Eye (tissue), 1 donor: ENCODE measurements at places on chromosomes 5 and 9.

- DNase-seq: peak; percentile 46
These were observed 928 bp downstream of the HACD4 start for GRCh38 chr9:21030389-21031035.

DNA sequence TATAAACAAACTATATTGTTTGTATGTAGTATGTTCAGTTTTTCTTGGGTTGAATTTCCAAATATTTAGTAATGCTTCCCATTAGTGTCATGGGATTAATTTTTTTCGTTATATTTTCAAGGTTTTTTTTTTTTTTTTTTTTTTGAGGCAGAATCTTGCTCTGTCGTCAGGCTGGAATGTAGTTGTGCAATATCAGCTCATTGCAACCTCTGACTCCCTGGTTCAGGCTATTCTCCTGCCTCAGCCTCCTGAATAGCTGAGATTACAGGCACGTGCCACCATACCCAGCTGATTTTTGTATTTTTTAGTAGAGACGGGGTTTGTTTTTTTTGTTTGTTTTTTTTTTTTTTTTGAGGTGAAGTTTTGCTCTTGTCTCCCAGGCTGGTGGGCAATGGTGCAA is 10.6 kb downstream of the DDX46 start:
- no peak for DNase-seq

- no peak for DNase-seq
These were observed 445.2 kb upstream of the GRAMD2B start for GRCh38 chr5:125978015-125978414.

GRCh38 chr9:14616188-14616982 is 76.8 kb downstream of the ZDHHC21 start:
- peak; percentile 65 for DNase-seq

GRCh38 chr5:1930880-1931603 is 48.3 kb upstream of the IRX4 start:
- DNase-seq: peak; percentile 76
